Neural progenitor cell (in vitro differentiated cells): ENCODE measurements at places on chromosomes 11 and 22.

DNA sequence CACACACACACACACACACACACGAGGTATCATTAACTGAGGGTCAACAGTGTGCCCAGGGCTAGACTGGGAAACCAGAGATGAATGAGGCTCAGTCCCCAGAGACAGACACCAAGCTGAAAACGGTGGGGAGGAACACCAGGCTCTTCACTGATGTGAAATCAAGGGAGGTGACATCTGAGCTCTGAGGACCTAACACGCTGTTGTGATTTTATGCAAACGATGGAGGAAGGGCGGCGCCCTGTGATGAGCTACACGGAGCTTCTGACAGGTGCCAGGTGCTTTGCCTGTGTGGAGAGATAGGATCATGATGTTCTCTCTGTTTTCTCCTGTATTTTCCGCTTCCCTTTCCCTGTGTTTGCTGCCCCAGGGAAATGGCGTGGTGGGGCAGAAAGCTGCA lies 6.5 kb upstream of the CYB5R3 start:
- DNase-seq, result no peak

- peak; percentile 29 for DNase-seq
These were observed at the start of gene MYEOV for GRCh38 chr11:69293819-69294505. Gene MYEOV (plus strand): TSS chr11:69294155. CDS start chr11:69295355, 1,200 bp downstream.

DNA sequence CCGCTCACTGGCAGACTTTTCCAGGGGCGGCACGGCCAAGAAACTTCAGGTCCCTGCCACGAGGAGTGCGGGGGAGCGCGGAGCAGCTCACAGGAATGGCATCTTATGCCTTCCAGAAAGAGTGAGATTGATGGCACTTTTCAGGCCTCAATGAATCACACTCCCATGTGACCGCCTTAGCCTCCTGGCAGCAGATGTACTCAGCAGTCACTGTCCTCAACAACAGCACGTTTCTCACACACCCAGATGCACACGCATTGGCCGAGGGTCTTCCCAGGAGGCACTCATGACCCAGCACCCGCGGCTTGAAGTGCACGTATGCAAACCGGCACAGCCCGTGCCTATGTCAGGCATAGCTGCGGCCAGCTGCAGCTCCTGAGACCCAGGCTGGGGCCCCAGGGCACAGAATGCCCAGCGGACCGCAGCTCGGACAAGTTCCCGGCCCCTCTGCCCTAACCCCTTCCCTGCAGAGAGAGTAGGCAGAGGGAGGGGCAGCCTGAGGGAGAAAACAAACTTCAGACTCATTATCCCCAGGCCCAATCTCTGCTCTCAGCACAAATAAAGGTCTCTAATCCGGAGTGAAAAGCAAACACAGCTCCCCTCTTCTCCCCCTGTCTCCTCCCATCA lies 48.3 kb downstream of the RPUSD4 start:
- peak; percentile 83 for DNase-seq

GRCh38 chr22:35899736-35900135 lies 128.9 kb downstream of the RBFOX2 start:
- DNase-seq, result no peak

DNA sequence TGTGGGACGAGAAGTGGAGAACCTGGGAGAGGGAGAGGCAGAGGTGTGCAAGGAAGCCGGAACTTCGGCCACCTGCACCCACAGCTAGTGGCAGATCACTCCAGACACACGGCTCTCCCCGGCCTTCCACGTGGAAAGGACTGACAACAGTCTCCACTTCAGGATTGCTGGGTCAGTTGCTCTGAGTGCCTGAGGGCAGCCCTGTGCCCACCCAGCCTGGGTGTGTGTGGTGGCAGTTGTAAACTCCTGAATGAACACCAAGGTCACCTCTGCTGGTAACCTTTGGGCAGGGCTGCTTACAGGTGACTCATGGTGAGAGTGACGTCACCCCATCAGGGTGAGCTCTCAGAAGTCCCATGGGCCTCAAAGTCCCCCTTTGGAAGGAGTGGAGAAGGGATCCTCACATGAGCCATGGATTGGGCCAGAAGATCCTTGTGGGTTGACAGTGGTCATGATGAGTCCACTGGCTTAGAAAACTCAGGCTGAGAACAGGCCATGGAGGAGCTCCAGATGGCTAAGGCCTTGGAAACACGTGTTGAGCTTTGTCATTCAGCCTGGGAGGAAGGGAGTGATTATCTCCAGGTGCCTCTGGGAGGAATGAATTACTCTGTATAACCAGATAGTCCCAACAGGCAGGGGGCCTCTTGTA lies 71.3 kb downstream of the BCR start:
- DNase-seq, result no peak

DNA sequence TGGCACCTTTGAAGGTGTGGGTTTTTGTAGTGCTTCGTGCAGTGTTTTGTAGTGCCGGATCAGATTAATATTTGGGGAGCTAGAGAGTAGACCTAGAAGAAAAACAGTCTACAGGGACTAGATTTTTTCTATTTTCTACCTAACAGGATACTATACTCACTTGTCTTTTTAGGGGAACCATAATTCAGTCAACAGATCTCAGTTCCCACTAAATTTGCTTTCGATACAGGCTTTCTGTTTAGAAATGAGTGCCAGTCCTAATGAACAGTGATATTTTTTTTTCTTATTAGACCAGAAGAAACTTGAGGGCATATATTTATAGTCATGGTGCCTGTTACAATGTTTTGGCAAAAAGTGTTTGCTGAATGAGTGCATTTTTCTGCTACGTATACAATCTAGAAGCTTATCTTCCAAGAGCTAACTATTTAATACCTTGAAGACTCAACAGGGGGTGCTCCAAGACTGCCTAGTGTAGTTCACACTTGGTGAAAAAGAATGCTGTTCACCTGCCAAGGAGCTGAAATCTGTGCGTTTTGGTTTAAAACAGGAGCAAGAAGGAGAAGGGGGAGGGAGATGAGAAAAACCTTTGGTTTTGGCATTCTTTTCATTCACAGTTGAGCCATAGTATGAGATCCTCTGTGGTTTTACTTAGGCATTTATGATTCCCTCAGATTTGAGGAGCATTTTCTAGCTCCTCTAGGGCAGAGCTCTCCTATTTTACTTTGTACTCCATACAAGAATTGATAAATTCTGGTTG lies 44.9 kb upstream of the VSTM5 start:
- peak; percentile 84 for DNase-seq

GRCh38 chr11:27229511-27230191 lies 133.4 kb downstream of the CCDC34 start:
- DNase-seq, result no peak

DNA sequence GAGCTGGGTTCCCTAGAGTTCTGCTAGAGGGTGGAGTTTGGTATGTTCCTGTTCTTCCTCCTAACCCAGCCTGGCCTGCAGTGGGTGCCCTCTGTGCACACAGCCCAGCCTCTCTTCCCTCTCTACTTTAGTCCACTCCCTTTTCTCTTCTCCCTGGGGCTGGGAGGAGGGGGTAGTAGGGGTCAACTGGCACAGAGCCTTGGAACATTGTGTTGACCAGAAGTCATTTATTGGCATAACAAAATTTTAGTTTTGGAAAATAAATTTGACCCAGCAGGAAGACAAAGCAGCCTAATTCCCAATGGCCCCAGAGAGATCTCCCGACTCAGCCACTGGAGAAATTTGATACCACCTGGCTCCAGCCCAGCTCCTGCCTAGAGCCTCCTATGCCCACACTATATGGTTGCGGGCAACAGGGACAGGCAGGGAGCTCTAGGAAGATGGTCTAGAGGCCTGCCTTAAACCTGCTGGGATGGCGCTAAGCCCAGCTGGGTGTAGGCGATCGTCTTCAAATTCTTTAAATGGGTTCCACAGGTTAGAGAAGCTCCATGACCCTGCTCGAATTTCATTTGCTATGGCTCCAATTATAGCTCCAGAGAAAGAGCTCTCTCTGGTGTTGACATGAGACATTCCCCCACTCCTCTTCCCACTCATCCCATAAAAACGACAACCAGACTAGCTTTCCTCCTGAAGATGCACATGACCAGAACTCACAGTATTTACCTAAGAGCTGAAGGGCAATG lies 9.9 kb downstream of the PCSK7 start:
- no peak for DNase-seq

DNA sequence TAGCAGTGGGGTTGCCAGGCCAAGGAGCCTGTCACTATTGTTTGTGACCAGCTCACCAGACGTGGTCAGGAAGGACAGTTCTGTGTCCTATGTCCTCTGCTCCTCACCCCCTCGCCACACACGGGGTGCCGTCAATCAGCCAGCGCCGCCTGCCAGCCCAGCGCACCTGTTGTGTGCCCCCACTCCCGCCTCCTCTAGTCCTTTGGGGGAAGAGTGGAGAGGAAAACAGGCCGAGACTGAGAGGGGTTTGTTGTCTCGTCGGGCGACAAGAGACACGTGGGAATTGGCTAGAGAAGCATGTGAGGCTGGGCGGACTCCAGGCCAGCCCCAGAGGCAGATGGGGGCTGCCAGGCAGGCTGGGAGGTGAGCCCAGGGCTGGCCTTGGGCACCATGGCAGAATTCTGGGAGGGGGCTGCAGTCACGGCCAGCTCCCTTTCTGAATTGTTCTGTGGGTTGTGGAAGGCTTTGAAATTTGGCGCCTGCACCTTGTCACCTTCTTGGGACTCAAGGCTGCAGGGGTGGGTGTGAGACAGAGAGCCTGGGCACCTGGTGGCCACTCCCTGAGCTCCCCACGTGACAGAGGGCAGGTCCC lies 3.1 kb upstream of the KCNQ1OT1 start:
- DNase-seq, result no peak

DNA sequence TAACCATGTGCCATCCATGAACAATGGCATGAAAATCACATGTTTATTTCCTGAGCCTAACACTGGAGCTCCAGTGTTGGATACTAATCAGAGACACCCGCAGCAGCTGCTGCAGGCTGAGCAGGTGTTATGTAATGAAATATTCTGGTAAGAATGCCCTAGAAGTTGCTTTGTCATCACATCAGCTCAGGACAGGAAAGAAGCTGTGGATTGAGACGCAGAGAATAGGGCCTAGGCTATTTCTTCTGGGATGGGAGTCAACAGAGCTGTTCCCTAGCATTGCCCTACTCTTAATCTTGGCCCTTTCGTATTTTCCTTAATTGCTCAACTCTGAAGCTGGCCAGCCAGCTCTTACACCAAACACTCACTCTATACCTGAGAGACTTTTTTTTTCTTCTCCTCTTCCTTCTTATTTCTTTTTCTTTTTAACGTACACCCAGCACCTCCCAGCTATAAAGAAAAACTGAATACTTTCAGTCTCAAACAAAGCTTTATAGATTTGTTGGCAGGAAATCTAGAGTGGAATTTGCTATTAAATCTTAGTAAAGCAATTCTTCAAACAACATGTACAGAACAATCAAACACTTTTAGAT lies 31.9 kb downstream of the RASSF10 start:
- DNase-seq, result no peak

- DNase-seq, result no peak
These were observed 48.7 kb upstream of the ARFGAP3 start for GRCh38 chr22:42905702-42906183.

- no peak for DNase-seq
These were observed 11.8 kb downstream of the IL17REL start for GRCh38 chr22:50000587-50001387.

GRCh38 chr11:36455658-36456111 lies 54.4 kb downstream of the TRAF6 start:
- DNase-seq, result peak; percentile 62

DNA sequence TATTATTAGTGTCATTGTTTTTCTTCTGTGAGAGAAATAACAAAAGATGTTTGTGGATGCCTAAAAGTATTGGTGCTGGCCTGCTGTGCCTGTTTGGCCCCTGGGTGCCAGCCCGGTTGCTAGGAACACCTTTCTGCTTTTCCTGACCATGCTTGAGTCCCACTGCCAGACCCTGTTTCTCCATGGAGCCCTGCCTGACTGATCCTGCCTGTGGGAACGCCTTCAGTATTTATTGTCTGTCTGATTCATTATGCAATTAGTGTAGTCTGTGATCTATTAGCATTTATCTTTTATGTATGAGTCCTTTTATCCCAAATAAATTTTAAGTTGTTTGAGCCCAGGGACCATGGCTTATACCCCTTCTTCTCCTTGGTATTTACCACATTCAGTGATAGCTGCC lies 98.6 kb upstream of the MPPED2 start:
- no peak for DNase-seq

GRCh38 chr22:23385678-23386631 lies 194.1 kb downstream of the IGLL1 start:
- DNase-seq, result peak; percentile 85

DNA sequence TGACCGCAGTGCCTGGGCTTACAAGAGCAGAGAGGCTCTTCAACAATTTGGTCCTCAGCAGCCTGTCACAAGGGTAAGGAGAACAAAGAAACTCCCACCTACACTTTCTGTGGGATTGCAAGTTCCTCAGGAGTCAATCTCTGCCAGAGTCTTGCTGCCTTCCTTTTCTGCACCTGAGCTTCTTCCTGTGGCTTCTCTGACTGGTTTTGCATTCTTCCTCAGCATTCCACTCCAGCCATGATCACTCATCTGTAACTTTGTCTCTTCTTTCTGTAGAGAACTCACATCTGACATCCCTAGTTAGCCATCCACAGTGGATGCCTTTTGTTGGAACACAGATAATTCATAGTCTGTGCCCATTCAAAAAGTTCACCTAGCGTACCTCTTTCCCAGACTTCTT lies 14.2 kb upstream of the OR6A2 start:
- DNase-seq, result no peak

DNA sequence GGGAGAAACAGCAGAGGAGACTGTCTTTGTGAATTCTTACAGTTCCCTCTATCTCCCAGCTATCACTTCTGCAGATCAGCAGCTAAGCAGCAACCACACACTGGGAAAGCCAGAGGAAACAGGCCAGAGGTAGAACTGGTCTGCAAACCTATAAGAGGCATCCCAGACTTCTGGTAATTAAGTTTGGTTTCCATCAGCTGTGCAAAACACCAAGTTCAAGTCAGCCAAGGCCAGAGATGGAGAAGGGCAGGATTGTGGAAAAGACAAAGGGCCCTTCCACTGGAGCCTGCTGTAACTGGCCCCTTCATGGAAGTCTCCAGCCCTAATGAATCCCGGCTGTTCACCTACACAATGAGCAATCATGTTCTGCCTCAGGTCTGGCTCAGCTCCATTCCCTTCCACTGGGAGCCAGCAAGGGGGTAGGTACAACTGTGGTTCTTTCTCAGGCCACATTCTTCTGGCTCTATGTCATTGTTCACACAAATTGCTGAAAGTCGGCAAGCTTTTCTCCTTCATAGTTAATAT lies 4.6 kb upstream of the PAMR1 start:
- DNase-seq, result no peak

- DNase-seq, result no peak
These were observed 23.5 kb upstream of the YPEL1 start for GRCh38 chr22:21759093-21759492.

GRCh38 chr11:128840783-128841182 lies 26.3 kb downstream of the KCNJ1 start:
- no peak for DNase-seq
